Kidney (tissue), 22 donors: ENCODE measurements at places on chromosomes 4 and X.

DNA sequence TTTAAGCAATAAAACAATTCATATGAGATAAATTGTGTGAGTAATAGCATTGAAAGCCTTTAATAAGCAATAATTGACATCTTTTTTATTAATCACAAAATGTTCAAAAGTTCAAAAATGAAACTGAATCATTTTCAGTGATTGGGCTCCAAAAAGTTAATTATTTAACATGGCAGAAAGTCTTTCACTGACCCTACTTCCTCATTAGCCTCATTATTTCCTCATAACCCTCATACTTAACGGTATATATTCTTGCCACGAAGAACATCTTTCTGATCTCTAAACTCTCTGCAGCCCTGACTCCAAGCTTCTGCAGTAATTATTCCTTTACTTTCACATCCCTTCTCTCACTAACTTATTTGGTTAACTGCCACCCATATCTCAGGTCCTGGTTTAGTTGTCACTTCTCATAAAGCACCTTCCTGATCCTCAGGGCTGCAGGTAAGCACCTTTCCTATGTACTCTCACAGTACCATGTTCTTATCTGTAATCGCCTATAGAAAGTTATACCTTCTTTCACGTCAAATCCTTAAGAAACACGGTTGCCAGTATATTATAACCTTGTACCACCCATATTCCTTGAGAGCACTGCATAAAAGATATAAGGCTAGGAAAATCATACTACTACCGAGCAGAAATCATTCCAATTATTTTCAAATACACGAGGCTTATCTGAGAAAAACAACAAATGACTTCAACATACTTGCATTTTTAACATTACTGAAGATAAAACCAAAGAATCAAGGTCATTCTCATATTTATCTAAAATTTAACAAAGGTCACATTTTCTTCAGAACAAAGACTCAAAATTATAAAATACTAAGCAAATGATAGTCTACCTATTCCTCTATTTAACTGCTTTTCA, 72.2 kb downstream of the PPP3CA start:
- DNase-seq = no peak

- DNase-seq = no peak
These were observed 352.6 kb downstream of the NR3C2 start for GRCh38 chr4:148089624-148090023.

DNA sequence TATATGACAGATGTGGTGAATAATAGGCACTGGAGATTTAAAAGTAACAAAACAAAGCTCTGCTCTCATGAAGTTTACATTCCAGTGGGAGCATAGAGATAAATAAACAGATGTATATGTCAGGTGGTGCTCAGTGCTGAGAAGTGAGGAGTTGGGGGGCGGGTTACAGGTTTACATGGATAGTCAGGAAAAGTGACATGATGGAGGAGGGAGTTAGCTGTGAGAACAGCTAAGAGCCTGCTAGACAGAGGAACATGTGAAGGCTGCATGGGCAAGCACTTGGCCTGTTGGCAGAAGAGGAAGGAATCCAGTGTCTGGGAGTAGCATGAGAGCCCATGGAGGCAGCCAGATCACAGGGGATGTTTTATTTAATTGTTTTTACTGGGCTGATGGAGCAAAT, 10.2 kb upstream of the TMEM156 start:
- no peak for DNase-seq

- DNase-seq = no peak
These were observed 201.5 kb downstream of the TBX22 start for GRCh38 chrX:80216086-80216485.

GRCh38 chr4:76688619-76689144, 209.3 kb downstream of the SOWAHB start:
- peak; percentile 59 for DNase-seq

DNA sequence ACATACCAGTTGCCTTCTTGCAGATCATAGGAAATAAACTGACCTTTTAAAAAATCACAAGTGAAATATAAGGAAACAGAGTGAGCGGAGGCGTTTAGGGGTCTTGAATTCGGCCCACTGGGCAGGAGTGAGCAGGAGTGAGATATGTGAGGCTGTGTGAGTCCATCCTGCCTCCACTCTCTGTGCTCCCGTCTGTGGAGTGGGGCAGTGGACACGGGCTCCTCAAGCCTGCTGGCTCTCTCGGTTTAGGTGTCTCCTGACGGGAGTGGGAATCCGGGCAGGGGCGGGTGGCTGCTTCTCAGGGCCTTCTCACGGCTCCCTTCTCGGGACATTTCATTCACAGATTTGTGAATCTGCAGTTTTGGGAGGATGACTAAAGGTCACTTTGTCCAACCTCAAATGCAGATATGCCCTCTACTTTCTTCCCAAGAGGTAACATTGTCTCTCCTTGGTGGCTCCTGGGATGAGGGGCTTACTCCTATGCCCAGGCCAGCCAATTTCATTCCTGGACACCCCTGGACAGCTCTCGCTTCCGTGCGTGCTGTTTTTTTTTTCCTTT, 27.6 kb downstream of the CYTL1 start:
- DNase-seq = no peak

GRCh38 chr4:77635246-77635645, 29.6 kb downstream of the CXCL13 start:
- DNase-seq = no peak

GRCh38 chr4:158827543-158827981, 58.7 kb downstream of the FNIP2 start:
- DNase-seq = no peak

DNA sequence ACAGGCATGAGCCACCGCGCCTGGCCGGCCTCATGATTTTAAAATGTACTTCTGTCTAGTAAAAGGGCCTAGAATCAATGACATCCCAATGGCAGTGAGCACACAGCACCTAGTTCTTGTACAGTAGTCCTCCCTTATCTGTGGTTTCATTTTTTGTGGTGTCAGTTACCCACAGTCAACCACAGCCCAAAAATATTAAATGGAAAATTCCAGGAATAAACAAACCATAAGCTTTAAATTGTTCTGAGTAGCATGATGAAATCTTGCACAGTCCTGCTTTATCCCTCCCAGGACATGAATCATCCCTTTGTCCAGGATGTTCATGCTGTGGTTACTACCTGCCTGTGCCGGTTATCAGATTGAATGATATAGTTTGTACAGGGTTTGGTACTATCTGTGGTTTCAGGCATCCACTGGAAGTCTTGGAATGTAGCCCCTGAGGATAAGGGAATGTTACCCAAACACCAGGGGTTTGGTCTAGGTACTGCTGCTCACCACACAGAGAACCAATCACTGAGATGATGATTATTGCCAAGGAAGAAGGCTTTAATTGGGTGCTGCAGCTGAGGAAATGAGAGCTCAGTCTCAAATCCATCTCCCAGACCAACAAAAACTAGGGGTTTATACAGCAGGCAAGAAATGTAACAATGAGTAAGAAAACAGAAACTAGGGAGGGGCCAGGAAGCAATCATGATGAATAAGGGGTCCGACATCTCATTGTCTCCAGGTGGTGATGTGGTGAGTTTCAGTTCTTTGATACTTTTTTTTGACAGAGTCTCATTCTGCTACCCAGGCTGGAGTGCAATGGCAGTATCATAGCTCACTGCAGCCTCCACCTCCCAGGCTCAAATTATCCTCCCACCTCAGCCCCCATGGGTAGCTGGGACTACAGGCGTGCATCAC, 16.2 kb upstream of the FHL1 start:
- no peak for DNase-seq

- DNase-seq = peak; percentile 67
These were observed 37.2 kb downstream of the PCGF3 start for GRCh38 chr4:742742-743311.

DNA sequence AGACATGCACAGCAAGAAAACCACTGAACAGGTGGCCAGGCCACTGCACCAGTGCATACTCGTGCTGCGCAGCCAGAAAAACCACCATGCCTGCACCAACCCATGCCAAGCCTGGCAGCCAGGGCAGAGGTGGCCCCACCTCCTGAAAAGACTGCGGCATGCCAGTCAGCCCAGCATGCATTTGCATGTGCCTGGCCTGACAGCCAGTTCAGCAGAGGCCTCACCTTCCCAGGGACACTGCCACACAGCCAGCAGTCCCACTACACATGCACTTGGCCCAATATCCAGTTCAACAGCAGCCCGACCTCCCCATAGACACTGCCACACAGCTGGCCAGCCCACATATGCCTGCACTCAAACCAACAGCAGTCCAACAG, 43.5 kb upstream of the DDX60 start:
- DNase-seq = peak; percentile 58

DNA sequence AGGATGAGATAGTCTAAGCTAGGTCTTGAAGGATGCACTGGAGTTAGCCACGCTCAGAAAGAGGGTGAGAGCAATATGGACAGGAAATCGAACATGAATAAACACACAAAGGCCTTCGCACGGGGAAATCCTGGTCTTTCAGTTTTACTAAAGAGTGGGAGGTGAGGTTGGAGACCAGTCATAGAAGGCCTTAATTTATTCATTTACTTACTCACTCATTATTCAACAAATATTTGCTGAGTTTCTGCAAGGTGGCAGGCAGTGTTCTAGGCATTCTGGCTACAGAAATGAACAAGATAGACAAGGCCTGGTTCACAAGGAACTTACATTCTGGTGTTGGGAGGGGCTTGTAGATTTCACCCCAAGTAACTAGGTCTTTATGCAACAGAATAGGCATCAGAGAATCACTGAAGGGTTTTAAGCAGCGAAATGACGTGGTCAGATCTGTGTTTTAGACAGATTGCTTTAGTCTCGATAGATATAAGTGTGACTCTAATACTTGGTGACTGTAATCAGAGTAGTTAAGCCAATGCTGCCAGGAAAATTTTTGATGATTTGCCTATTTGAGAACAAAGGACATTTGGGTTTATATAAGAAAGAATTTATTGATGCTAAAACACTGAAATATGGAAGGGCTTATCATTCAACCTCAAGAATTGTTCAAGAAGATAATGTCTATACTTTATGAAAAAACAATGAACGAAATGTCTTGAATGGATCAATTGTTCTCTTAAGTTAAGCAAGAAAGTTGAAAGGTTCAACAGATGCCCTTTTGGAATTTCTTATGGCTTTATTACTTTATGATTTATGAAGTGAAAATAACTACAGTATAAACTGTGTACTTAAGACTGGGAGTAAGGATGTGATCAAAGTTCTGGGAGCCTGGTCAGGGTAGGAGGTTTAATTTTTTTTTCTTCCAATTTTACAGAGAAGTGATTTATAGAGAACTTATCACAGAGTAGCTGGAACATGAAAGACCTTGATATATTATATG, 184.4 kb upstream of the CASK start:
- DNase-seq = no peak

- no peak for DNase-seq
These were observed 338.3 kb upstream of the NR3C2 start for GRCh38 chr4:148780426-148781005.

DNA sequence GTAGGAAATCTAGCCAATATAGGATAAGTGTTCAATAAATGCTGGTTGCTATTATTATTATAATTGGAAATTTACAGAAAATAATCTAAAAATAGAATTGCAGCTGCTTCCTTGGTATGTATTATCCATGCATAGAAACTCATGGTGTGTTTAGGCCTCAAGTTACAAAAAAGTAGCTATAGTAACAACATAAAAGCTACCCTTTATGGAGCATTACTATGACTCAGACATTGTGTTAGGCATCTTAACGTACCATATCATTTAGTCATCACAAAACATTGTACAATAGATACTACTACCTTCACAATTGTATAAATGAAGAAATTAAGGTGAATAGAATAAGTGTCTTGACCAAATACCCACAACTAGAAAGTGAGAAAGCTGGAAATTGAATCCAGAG, 126.9 kb upstream of the NRK start:
- DNase-seq = no peak

GRCh38 chrX:153388722-153389459, 12.3 kb downstream of the PNMA6E start:
- no peak for DNase-seq

- DNase-seq = no peak
These were observed 393.5 kb upstream of the GRIA3 start for GRCh38 chrX:122790376-122791095.

GRCh38 chr4:88533088-88533790, 9.7 kb upstream of the PYURF start:
- no peak for DNase-seq

DNA sequence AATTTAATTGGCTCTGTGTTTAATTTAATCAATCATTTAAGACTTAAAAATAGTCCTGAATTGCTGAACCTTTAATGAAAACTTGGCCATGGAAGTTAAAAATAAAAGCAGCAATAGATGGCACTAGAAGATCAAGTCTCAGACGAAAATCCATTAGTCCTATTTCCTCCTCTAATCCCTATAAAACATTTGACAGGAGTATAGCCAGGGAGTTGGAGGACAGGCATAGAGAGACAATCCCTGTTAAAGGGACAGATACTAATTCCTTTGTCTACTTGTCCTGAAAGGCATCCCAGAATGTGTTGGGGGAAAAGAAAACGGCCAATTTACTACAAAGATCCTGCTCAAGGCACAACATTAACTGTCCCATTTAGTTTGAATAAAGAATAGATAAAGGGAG, 276.3 kb upstream of the TACR3 start:
- peak; percentile 10 for DNase-seq

DNA sequence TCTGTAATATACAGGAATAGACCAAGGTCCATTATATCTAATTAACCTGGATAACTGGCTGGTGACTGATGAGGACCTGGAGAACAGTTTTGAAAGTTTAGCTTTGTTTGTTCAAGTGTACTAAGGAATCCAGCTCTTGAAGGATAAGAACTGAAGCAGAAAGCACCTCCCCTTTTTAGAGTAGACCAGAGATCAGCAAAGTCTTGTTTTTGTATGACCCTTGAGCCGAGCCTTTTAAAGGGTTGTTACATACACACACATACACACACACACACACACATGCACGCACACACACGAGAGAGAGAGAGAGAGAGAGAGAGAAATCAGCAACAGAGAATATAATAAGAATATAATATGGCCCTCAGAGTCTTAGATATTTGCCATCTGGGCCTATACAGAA, 13.0 kb downstream of the MOSPD2 start:
- no peak for DNase-seq

DNA sequence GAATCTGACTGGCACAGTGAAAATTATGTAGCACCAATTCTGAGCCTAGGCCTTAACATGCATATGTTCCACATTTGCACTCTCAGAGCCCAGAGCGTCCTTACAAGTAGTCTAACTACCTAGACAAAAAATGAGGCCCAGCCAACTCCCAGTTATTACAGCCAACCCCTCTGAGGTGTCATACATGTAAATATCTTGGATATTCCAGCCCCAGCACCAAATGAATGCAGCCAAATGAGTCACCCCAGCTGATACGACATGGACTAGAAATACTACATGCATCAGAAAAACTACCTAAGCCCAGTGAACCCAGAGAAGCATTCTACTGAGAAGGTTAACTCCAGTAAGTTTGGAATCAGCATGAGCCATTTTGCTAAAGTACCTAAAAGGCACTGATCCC, 145.1 kb downstream of the STPG2 start:
- DNase-seq = no peak

GRCh38 chr4:77801260-77801608, 17.9 kb downstream of the CNOT6L start:
- DNase-seq = no peak

DNA sequence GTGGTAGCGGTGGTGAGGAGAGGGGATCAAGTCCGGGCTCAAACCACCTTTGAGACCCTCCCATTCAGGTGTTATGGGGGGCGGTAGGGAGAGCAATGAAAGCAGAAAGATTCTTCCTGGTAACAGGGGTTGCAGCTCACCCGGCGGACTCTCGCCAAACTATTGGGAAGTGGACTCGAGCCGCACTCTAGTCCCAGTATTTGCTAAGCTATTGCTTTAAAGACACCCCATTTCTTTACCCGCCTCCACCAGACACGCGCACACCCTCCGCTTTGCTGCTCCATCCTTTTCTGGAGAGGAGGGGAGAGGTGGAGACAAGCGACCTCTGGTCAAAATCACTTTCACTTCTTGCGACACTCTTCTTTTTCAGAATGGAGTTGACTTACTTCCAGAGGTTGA, 625 bp upstream of the GABRA4 start:
- no peak for DNase-seq
